ENCODE measurements at places on chromosomes 1 and 21. TPM values are rescaled to one million over a fixed set of nuclear protein-coding genes. Genes with fewer than 3 reads are reported as not detected.

Gene C1QTNF12
- 0.83 TPM for total RNA-seq

Gene CDC14A
- 2.4 TPM for total RNA-seq

Gene CFHR2
- total RNA-seq = not detected

Gene MFSD2A
- total RNA-seq = 5.0 TPM

Gene DYNLT4
- not detected for total RNA-seq
